ENCODE measurements at places on chromosomes 7 and 10.

GRCh38 chr7:128309976-128310375, 33.7 kb downstream of the RBM28 start:
- no peak for DNase-seq

DNA sequence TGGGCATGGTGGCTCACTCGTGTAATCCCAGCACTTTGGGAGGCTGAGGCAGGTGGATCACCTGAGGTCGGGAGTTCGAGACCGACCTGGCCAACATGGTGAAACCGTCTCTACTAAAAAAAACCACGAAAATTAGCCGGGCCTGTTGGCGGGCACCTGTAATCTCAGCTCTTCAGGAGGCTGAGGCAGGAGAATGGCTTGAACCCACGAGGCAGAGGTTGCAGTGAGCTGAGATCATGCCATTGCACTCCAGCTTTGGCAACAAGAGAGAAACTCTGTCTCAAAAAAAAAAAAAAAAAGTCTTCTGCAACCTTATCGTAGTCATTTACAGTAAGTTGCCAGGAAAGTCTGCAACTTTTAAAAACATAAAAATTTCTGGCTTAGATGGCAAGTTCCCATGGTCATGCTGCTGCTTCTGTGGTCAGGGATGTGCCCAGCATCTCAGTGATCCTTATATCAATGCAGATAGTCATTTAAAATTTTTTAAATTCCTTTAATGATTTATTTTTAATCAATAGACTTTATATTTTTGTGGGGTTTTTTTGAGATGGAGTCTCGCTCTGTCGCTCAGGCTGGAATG, 15.6 kb downstream of the SUFU start:
- DNase-seq = no peak

DNA sequence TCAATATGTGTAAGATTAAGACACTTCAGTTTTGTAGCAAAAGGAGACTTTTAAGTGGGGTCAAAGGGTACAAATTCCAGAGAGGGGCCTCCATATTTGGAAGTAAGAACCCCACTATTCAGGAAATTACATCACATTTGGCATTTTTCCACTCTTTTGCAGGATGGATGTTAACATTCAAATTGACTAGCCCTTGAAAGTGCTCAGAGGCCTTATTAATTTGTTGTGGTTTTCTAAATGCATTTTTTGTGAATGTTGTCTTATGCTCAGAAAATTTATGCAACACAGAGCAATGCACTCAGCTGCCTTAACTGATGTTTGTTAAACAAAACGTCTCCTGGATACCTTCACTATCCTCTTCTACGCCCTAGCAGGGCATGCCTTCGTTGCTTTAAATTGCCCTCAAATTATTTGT, 50.9 kb upstream of the PDLIM1 start:
- DNase-seq = no peak

DNA sequence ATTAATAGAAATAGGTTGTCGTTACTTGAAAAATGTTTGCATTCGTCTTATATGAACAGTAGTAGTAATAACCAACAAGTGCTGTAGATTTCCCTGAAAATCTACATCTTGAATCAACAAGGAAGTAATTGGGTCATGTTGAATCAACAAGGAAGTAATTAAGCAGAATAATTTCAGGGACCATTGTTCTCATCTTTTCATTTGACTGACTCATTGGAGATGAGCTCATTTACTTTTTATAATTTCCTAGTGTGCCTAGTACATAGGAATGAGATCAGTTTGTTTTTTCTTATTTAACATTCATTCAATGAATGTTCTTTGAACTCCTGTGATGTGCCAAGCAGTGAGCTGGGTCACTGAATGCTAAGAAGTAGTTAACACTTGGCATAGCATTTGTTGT, 8.2 kb downstream of the CLDN12 start:
- DNase-seq = no peak

DNA sequence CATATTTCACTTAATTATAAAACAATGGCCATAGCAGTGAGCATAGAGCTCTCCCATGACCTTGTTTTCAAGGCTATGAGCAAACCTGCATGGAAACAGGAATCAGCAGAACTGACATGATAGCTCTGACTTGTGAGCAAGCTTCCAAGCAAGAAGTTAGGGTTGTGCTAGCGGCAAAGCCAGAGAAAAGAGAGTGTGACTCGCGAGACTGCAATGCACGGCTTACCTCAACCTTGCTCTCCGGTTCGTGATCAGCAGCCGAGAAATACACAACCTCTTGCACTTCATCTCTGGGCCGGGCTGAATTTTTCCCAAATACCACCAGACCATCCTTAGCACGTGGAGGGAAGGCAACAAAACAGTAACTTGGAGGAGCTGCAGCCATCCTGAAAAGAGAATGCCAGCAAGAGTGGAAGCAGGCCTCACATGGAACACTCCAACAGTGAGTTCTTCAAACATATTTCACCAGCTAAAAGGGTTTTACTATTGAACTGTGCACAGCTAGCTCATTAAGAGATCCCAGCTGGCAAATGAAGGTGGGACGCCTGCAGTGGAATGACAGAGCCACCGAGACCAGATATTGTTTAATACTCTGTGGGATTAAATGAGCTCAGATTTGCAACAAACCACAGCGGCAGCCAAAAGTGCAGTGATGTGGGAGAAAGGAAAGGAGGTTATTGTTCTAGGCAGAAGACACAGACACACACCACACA, 20.8 kb downstream of the SCRN1 start:
- DNase-seq = no peak

- DNase-seq = no peak
Measured at GRCh38 chr10:46048152-46048551, 2.1 kb upstream of the MSMB start.

DNA sequence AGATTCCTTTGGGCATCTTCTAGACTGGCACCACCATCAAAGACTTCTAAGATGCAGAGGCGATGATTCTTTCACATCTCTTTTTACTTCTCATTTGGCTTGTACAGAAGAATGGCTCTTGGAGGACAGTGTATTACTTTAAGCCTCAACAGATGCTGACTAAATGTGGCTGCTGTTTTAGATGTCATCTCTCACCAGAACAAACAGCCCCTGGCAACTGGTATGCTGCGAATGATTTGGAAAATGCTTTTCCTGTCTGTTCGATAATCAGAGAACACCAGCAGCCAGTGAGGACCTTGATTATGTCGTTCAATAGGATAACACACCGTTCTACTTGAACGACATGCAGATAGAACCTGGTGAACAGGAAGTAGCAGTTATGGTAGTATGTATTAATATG, 131.8 kb downstream of the RNF216 start:
- DNase-seq = no peak

DNA sequence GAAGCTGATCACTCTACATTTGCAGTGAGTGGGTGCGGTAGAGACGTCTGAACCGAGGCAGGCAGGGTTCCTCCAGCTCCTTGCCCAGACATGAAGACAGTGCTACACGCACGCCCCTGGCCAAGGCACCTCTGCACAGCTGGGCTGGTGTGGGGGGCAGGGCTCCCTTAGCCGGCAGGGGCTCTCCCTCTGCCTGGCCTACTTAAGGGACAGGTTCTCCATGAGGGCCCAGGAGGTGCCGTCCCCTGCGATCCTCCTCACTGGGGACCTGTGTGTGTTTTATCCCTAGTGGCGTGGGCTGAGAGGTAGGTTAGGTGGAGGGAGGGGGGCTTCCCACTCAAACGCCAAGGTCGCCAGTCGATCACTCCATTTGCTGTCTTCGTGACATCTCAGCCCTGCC, 35.3 kb downstream of the IL15RA start:
- DNase-seq = no peak

- DNase-seq = no peak
Measured at GRCh38 chr7:47340517-47340916, 241.4 kb downstream of the TNS3 start.

- DNase-seq = no peak
Measured at GRCh38 chr7:17564678-17565212, 266.3 kb downstream of the AHR start.

- DNase-seq = no peak
Measured at GRCh38 chr7:143242306-143242705, 20.5 kb downstream of the TAS2R40 start.

Data from stimulated activated CD4-positive, alpha-beta T cell treated with anti-CD3 and anti-CD28 coated beads, Interleukin-1b, Interleukin-23, amount 100 ng/mL, for 1 hour (primary cell).